ENCODE measurements at places on chromosomes 2 and 18. TPM values are rescaled to one million over a fixed set of nuclear protein-coding genes. Genes with fewer than 3 reads are reported as not detected.

DNA sequence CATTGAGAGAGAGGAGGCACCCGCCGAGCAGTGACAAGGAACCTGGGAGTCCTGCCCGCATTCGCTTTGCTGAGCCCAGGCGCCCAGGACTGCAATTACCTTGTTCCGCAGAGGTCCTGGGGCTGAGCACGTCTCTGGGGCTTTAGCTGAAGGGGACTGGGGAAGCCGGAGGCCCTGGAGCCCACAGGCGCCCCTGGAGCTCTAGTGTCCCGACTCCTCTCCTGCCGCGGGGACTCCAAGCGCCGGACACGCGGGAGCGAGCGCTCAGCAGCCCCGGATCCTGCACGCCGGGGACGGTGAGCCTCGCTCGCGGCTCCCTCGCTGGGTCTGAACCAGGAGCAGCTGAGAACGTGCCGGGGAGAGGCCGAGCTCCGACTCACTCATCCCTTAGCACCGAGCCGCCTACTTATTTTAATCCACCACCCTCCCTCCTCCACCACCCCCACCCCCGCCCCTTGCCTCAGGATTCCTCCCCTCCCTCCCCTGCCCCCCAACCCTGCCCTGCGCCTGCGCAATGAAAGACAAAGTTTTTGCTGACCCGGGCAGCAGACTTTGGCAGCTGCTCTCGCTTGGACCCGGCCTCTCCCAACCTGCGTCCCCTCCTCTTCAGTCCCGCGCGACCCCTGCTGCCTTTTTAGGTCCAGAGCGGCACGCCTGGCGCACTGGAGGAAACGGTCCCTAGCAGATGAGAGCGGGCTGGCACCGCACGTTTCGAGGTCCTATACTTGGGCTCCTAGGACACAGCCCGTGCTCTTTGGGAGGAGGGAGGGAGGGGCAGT lies at the start of gene OSR1:
Gene OSR1 (minus strand): TSS at position 382 of the 779 bp plus-strand sequence. CDS start 4,818 bp downstream, outside the sequence.
- H3K36me3 ChIP-seq, result peaks cover 1% of the 10 kb centered on the region
- DNase-seq, result no peak
- H3K4me3 ChIP-seq, result peak within 1 kb of the TSS; percentile 22

GRCh38 chr2:66481100-66481549 lies 46.2 kb downstream of the MEIS1 start:
- no peaks in the 10 kb centered on the region for H3K36me3 ChIP-seq
- no peaks in the 10 kb centered on the region for H3K27me3 ChIP-seq
- DNase-seq, result no peak

DNA sequence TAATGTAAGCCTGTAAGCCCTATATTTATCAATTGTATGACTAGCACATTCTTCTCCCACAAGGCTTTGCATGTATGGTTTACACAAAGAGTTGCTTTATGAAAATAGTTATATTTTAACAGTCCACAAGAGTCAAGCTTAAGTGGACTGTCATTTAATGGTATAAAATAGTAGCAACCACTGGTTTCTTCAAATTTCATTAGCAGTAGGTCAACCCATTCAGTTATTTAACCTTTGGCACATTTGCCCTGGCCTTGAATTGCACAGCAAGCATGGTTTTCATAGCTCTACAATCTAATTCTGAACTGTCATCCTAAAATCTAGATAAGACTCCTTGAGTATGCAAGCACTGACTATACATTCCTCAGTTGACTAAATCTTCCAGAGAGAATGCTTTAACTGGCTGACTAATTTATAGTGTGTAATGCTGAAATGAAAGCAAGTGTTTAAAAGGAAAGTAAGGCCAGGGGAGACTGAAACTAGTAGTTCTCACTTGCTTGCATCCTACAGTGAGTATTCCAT lies 1.8 kb downstream of the DPP4 start:
- H3K4me3 ChIP-seq, result peak overlapping the region; percentile 98
- H3K27me3 ChIP-seq, result no peaks in the 10 kb centered on the region
- peaks cover 71% of the 10 kb centered on the region for H3K4me1 ChIP-seq

- no peak overlapping the region for H3K27ac ChIP-seq
- no peak for DNase-seq
- no peaks in the 10 kb centered on the region for H3K27me3 ChIP-seq
- H3K4me1 ChIP-seq, result peaks cover 11% of the 10 kb centered on the region
- H3K36me3 ChIP-seq, result peaks cover 44% of the 10 kb centered on the region
- no peak overlapping the region for H3K4me3 ChIP-seq
Measured at GRCh38 chr18:13054336-13054735, 63.2 kb downstream of the CEP192 start.

DNA sequence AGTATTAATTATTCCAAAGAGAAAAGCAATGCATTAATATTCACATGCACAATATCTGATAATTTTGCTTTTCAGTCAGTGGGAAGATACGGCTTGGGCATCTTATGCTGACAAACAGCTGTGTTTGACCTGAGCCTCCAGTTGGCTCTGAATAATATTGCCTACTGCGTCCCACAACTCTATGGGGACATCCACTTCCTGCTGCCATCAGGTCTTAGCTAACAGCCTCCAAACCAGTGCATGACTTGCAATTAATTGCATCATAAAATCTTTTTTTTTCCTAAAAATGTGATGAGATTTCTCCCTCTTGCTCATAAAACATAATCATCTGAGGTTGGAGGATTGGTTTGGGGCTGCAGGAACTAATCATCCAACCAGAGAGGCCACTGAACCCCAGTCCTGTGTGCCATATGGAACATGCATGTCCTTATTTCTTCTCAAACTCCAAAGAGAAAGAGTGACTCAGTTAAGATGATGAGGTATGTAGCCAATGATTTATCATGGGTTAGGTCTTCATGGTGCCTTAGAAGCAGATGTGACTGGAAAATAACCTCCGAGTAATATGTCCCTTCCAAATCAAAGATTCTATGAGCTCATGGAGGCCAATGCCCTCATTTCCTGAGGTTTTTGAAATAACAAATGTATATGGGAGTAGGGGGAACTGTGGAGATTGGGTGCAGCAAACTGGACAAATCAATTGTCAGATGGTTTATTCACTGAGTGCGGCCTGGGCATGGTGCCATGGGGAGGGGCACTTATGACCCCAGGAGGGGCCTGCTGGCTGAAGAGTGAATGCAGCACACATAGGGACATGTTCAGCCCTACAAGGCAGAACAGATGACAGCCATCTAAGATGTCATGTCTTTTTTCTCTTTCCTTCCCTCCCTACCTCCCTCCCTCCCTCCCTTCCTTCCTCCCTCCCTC lies 39.4 kb downstream of the EDAR start:
- H3K36me3 ChIP-seq, result peaks cover 6% of the 10 kb centered on the region
- H3K27me3 ChIP-seq, result no peaks in the 10 kb centered on the region
- no peak overlapping the region for H3K4me3 ChIP-seq
- H3K4me1 ChIP-seq, result no peaks in the 10 kb centered on the region

DNA sequence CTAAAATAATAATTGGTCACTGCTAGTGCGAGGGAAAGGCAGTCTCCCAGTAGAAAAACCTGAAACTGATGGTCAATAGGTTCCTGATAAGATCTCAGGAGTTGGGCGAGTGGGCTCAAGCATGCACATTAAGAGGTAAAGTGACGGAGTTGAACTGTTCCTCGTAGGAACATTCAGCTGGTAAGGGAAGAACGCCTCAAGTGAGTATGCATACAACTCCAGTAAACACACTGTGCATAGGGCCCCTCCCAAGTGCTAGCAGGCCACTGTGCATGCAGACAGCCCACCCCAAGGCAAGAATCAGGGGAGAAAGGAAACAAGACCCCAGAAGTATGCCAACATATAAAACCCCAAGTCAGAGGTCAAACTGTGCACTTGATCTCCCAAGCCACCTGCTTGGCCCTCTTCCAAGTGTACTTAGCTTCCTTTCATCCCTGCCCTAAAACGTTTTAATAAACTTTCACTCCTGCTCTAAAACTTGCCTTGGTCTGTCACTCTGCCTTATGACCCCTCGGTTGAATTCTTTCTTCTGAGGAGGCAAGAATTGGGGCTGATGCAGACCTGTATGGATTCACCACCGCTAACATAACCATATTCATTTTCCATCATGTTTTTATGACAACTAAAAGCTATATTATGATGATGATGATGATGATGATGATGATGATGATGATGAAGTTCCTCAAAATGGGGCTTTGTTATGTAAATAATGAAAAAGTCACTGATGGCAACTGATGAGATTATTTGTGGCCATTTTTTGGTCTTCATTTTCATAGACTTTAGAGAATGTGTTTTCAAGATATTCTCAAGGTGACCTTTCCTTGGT lies 118.0 kb upstream of the RAB27B start:
- no peak overlapping the region for H3K27ac ChIP-seq
- no peaks in the 10 kb centered on the region for H3K36me3 ChIP-seq
- no peak overlapping the region for H3K4me3 ChIP-seq
- H3K27me3 ChIP-seq, result peaks cover 29% of the 10 kb centered on the region

DNA sequence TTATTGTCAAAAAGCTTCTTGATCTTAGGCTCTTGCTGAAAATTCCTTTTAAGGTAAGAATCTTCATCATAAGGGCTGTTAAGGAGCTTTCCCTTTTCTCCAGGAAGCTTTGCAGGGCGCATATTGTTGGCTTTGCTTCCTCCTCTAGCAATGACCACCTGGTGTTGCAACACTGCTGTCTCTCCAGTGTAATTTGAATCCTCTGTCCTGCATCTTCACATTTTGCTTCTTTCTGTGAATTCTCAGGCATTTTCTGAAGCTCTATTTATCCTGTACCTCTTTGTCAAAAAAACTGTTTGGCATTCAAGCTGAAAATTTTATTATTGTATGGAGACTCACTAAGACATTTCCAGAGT lies 533.1 kb upstream of the CHAC2 start:
- H3K4me1 ChIP-seq, result no peaks in the 10 kb centered on the region
- no peak overlapping the region for H3K27ac ChIP-seq
- DNase-seq, result no peak

GRCh38 chr2:9087121-9087681 lies 83.7 kb upstream of the MBOAT2 start:
- no peak overlapping the region for H3K4me3 ChIP-seq
- no peaks in the 10 kb centered on the region for H3K4me1 ChIP-seq
- H3K27ac ChIP-seq, result no peak overlapping the region
- H3K36me3 ChIP-seq, result no peaks in the 10 kb centered on the region
- no peak for DNase-seq
- peaks cover 8% of the 10 kb centered on the region for H3K27me3 ChIP-seq

- H3K27ac ChIP-seq, result no peak overlapping the region
- H3K4me3 ChIP-seq, result no peak overlapping the region
- H3K36me3 ChIP-seq, result no peaks in the 10 kb centered on the region
- peaks cover 7% of the 10 kb centered on the region for H3K27me3 ChIP-seq
Measured at GRCh38 chr2:44037221-44037620, 41.4 kb upstream of the LRPPRC start.

Gene UGT1A3
- total RNA-seq, result not detected

Gene CD226
- total RNA-seq, result 134 TPM

Gene LBX2
- 1.1 TPM for total RNA-seq

Gene MAL
- total RNA-seq, result 264 TPM

Gene CTNNA2
- not detected for total RNA-seq

Gene SCRN3
- 14.0 TPM for total RNA-seq
